Stimulated activated CD4-positive, alpha-beta T cell treated with anti-CD3 and anti-CD28 coated beads, TNF-alpha, amount 100 ng/mL, for 24 hours (primary cell): ENCODE measurements at places on chromosomes 13 and 19.

DNA sequence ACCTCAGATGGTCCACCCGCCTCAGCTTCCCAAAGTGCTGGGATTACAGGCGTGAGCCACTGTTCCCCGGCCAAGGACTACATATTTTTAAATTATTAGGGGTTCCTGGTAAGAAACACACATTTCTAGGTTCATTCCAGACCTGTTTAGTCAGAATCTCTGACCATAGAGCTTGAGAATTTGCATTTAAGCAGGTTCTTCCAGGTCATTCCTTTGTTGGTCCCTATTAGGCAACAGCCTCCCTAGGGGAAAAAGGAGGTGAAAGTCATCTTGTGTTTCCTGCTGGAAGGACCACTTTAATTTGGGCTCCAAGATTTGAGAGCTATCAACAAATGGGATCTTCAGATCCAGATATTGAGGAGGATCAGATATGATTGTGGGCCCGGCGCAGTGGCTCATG, 16.3 kb downstream of the S1PR2 start:
- DNase-seq: no peak

GRCh38 chr19:311813-312261, 20.6 kb upstream of the PLPP2 start:
- DNase-seq: no peak

DNA sequence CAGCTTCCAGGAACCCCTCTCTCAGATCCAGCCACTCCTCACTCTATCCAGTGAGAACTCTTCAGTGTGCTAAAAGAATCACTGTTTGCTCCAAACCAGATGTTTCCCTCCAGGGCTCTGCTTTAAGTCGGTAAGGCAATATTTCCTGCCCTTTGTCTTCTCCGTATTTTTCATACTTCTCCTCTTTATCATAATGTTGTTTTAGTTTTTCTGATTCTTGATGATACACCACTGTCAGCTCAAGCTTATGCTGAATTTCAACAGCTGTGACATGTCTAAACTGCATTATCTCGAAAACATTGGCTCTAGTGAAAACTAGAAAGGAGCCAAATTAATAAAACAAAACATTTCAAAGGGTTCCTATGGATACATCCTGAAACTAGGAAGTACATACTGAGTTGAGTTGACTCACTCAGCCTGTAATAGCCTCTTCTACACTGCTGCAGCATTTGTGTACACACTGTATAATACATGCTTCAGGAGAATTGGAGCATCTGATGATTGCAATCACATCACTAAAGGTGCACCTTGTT, 39.8 kb downstream of the GPR180 start:
- DNase-seq: no peak

- DNase-seq: no peak
Measured at GRCh38 chr13:100269837-100270236, 180.9 kb downstream of the PCCA start.

GRCh38 chr13:106343836-106344235, 191.6 kb downstream of the EFNB2 start:
- DNase-seq: no peak
